ENCODE measurements at places on chromosomes 11 and 22.
A peak's percentile ranks its signal among the peaks of the same experiment; 100 is the strongest.

GRCh38 chr11:116742104-116742503 lies 30.7 kb downstream of the BUD13 start:
- DNase-seq, result no peak

DNA sequence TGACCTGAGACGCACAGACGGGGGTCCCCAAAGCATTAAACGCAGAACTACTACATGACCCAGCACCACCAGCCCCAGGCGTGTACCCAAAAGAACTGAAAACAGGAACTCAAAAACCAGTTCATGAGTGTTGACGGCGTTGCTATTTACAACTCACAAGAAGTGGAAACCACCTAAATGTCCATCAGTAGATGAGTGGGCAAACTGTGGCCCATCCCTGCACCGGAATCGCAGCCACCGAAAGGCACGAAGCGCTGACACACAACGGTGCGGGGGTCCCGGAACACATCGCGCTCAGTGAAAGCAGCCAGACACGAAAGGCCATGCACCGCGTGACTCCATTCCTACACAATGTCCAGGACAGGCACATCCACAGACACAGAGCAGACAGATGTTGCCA lies 79.2 kb downstream of the TRMU start:
- no peak for DNase-seq

DNA sequence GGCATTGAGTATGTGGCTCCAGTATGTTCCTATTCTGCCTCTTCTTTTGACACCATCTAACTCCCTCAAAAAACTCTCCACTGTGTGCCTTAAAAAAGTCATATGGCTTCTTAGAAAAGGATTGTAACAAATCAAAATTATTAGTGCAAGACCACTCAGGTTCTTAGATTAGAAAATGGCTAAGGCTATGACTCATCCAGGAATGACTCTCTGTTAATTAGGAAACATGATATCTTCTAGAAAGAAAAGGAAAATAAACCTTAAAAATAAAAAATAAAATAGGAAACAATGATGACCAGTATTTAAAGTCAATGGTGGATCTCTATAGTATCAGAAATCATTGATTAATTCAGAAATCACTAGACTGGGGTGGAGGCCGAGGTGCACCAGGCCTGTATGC lies 21.7 kb downstream of the SLC25A17 start:
- DNase-seq, result no peak

- no peak for DNase-seq
Observed at GRCh38 chr11:116792869-116793771, 1.4 kb upstream of the APOA5 start.

DNA sequence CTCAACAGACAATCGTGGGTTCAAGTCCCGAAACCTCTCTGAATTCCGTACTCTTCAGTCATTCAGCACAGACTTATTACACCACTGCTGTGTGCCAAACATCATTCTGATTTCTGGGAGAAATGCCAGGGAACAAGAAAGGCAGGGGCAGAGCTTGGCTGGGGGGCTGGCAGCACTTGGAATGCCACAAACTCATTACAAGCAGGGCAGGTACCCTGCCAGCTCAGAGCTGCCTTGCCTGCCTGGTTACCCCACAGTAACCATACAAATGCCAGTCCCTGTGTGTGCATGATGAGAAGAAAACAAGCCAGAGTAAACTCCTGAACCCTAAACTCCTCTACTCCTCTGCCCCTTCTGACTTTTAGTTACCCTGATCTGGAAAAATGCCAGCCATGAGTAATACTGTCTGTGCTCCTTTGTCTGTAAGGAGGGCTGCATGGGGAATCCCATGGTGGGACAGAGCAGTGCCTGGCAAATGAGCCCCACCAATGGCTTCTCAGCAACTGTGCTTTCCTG lies 6.9 kb upstream of the RAD9A start:
- no peak for DNase-seq

DNA sequence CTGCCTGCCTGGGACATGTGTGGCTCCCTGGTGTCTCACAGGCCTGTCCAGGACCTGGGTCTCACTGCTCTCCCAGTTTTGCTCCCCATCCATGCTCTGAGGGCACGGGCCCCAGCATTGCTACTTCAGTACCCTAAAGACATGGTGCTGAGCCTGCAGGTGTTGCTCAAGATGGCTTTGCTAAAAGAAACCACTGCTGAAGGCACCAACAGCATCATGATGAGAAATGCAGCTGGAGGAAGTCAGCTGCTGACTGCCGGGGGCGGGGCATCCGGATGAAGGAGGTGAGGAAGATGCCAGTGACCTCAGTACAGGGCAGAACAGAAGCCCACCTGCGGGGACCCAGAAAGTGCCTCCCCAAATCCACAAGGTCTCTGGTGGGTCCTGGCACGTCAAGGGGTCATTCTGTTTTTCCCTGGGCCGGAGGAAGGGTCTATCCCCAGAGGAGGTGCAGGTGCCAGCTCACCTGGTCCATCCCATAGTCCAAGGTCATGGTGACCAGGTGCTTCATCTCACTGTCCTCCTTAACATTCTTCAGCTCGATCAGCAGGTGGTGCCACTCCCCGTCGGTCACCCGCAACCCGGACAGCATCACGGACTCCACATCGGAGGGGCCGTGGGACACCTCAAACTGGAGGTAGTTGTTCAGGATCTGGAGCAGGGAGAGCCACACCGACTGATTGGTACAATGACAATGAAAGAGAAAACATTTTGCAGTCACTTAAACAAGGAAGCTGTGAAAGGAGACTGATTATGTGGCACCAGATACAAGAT lies 63.9 kb downstream of the TRMU start:
- peak; percentile 15 for DNase-seq

DNA sequence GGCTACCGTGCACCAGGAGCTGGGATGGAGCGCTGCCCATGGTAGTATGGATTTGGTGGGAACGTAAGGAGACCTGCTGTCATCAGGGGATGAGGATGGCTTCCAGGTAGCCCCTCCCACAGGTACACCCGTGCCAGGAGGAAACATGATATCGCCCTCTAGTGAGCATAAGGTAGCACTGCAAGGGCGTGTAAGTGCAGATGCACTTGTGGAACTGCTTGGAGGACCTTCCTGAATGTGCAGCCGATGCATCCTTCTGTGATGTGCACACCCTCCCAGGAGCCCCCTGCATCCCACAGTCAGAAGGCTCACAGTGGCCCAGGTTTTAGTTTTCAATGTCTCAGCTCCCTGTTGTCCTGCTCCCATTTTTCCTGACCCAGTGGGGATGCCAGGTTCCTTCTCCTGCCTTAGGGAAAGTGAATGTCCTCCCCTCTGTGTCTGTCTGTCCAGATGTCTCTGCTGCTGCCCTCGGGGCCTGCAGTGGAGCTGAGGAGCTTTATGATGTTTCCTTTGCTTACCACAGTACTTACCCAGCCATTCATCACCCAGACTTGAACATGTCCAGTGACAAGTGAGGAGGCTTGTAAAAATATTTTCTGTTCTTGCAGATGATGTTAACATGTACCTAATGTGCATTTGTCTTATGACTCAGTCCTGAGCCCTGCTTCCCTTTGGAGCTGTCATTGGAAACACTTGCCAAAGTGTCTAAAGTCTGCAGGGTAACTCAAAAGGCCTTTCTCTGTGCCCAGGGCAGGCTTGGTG lies 49.2 kb downstream of the DBX1 start:
- DNase-seq, result no peak

GRCh38 chr11:31797190-31798056 lies 13.7 kb downstream of the PAX6 start:
- no peak for DNase-seq

- DNase-seq, result no peak
Observed at GRCh38 chr22:49354516-49355210, 473.0 kb downstream of the BRD1 start.

DNA sequence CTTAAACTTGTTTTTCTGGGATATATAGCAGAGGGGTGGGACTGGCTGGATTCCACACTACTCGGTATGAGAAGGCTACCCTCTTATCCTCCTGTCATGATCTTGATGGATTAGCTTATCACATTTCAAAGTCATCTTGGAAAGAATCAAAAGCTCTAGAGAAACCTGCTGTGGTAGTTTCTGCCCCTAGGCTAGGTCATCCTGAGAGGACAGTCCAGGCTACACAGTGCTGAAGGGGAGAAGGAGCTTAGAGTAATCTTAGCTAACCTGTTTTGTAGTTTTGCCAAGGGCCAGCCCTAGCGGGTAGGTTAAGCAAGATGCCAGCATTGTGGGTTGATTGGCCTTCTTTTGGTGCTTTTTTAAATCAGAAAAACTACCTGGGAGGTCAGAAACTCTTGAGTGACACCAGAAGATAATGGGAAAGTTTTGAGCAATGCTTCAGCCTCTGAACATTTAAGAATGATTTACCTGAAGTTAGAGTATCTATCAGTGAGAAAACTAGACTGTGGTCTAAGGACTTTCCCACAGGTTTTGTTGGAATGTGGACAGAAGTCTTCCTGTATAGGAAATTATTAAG lies 21.3 kb downstream of the PIWIL4 start:
- DNase-seq, result no peak

- no peak for DNase-seq
Observed at GRCh38 chr11:60502221-60502775, 9.7 kb downstream of the MS4A12 start.

DNA sequence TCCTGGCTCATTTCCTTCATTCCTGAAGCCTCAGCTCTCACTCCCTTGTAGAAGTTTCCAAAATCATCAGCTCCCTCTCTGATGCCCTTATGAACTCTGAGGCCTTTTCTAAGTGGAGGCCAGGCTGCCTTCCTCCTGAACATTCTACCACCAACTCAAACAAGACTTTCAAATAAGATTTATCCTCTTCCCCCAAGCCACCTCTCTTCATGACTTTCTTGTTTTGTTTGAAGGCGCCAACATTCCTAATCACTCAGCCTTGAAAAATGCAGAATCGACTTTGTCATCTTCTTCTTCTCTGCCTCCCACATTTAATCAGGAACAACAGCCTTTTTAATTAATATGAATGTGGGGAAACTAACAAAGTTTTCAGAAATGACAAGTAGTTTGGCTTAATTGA lies 927.9 kb downstream of the OPCML start:
- no peak for DNase-seq

- peak; percentile 54 for DNase-seq
Observed at GRCh38 chr11:128905345-128906184, 14.4 kb downstream of the KCNJ5 start.

- DNase-seq, result peak; percentile 81
Observed at GRCh38 chr11:125950696-125951651, 5.1 kb downstream of the VSIG10L2 start.

DNA sequence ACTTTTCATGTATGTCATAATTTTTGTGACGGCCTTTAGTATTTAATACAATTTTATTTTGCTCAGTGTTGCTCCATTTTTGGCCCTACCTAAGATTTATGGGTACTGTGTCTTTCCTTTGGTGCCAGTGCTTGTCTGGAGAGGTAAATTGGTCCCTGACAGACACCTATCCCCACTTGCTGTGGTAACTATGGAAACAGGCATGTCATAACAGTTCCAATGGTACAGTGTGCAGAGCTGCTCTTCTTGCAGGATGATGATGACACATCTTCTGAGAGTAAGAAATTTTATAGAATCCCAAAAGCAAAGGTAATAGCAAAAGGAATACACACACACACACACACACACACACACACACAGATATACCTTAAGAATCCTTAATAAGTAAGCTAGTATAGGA lies 118.5 kb downstream of the ELP4 start:
- DNase-seq, result no peak

DNA sequence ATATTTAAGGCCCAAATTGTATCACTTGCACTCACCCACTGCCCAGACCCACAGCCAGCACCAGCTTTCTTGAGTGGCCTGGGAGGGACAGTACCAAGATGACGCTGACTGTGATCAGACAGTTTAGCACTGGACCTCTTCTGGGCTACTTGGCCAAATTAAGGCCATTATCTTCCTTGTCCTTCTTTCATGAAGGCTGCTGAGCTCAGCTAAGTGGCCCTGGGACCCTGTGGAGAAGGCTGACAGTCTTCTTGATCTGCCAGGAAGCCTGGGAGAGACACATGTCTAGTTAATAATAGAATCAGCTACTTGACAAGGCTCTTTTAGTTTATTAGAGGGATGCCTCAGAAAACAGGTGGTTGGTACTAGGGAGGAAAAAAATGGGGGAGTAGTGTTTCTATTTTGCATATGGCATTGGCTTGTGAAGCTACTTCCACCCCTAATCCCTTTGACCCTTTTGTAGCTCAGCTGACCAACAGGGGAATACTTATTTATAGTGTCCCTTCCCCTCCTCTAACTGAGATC lies 127.9 kb upstream of the NTM start:
- no peak for DNase-seq

All from femur (tissue), 1 donor.